ENCODE measurements at places on chromosomes 3 and 15. TPM values are rescaled to one million over a fixed set of nuclear protein-coding genes. Genes with fewer than 3 reads are reported as not detected.

DNA sequence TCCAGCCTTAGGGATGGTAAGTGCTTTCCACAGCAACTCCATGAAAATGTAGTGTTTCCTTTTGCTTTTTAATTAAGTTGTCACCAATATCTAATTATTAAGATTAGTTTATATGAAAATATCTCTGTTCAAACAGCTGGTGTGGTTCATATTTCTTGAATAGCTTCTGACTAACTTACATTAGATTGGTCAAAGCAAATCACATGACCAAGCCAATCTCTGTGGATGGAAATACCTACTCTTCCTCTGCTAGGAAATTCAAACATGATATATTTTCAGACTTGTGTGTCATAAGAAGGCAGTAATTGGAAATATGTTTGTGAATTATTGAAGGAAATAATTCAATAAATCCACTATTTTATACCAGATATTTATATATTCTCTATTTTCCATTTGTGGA lies 54.6 kb upstream of the CADM2 start:
- no peak for DNase-seq

DNA sequence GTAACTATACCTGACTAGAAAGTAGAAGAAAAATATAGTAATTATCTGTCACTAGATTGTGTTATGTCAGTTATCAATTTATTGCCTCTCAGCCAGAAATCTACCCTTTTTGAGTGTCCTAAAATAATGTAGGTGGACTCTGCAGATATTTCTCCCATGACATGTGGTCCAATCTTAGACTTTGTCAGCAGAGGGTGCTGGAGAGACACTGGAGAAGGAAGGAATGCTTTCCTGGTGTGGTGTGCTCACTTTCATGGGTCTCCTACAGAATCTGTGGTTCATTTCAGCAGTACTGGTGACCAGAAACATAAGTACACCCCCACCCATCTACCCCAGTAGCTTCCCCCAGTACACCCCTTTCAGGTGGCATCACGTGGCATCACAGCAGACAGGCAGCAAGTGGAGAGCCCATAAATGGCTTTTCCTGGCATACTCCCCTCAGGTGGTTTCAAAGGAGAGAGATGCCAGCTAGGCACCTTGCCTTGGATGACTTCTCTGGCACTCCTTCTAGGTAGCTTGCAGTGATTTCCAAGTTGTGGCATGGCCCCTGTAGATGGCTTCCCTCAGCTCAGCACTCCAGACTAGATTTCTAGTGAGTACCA lies 114.7 kb downstream of the GADL1 start:
- no peak for DNase-seq

GRCh38 chr15:79863886-79864285 lies 32.9 kb downstream of the MTHFS start:
- no peak for DNase-seq

RAB27A gene
- 5.8 TPM for total RNA-seq

DNA sequence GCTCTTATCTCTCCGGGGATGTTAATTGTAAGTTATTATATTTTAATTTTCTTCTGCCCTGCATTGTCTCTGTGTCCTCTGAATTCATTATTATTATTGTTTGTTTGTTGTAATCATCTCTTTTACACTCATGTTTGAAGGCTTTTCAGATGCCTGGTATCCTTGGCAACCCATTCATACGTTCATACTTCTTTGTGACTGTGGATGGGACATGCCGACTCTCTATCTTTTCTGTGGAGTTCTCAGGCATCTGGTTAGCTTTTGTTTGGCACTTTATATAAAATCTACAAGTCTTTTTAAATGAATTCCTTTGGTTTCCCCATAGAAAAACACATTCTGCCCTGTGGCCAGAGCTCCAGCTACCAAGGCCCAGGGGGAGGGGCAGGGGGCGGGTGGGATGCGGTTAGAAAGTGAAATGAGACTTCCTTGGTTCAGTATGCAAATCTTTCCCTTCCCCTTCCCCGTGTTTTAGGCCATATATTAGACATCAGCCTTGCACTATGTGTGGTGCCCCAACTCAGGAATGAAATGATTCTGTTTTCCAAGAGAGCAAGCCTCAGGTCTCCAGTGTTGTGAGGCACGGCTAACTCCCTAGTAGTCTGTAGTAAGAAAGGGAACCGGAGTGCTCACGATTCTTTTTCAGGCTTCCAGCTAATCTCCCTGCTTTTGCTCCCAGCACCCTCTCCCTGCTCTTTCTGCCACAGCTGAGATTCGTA lies 79.2 kb downstream of the SST start:
- no peak for DNase-seq

- DNase-seq: no peak
These were observed 343.1 kb upstream of the SEMA6D start for GRCh38 chr15:47374222-47374621.

GRCh38 chr3:17714473-17714872 lies 28.0 kb downstream of the TBC1D5 start:
- DNase-seq: no peak

GRCh38 chr15:101366853-101367252 lies 71.8 kb upstream of the SNRPA1 start:
- no peak for DNase-seq

- DNase-seq: no peak
These were observed 52.9 kb upstream of the WNT7A start for GRCh38 chr3:13932578-13933295.

- no peak for DNase-seq
These were observed 18.5 kb downstream of the MIX23 start for GRCh38 chr3:122364490-122364889.

- DNase-seq: peak; percentile 84
These were observed 267.7 kb downstream of the XXYLT1 start for GRCh38 chr3:195003006-195003892.

ZBTB47 gene
- 118 TPM for total RNA-seq

DNA sequence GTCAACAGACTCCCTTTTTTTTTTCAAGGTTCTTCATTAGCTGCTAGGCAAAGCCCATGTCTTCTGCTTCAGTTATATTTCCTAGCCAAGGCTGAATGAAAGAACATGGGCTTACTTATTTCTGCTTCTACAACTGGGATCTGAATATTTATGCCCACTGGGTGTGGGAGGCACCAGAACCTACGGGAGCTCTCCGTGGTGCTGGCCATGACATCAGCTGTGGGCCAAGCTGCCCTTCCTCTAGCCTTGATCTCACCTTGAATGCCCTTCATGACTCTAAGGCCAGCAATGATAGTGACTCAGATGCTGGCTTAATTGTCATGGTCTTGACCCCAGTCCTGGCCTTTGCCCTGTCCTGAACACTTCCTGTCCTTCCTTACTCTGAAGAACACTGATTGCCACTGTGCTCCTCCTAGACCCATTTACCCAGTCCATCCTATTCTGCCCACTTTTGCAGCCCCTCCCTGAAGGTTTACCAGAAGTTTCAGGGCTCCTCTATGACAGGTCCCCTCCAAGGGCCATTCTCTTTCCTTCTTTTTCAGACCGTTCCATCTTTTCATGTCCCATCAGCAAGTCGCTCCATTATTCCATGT lies 32.8 kb upstream of the PRR20G start:
- DNase-seq: no peak

GRCh38 chr15:36449084-36449661 lies 130.3 kb upstream of the CDIN1 start:
- DNase-seq: peak; percentile 13

DNA sequence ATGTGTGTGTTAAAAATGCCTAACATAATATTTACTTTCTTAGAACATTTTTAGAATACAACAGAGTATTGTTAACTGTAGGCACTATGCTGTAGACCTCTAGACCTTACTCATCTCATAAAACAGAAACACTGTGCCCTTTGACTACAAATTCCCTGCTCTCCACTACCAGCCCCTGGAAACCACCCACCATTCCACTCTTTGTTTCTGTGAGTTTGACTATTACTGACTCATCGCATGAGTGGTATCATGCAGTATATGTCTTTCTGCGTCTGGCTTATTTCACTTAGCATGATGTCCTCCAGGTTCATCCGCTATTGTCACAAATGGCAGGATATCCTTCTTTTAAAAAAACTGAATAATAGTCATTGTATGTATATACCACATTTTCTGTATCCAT lies 216.7 kb upstream of the CFAP20DC start:
- no peak for DNase-seq

- DNase-seq: no peak
These were observed 30.0 kb downstream of the TLE3 start for GRCh38 chr15:70067681-70068080.

- no peak for DNase-seq
These were observed 9.4 kb upstream of the KIF7 start for GRCh38 chr15:89664441-89665350.

DNA sequence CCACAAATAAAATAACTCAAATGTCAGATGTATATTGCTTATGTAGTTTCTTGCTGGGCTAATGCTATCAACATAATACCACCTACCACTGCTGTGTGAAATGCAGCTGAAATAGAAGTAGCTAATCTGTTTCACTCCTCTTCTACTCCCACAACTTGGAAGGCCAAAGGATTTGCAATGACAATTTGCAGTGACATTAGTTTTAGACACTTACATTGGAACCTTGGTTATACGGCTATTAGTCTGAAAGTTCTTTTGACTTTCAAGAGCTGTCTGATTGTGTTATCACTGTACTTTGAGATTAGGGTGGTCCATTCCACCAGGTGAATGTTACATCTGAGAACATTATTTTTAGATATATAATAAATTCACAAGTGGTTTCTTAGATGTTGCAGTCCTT lies 33.5 kb downstream of the COPS2 start:
- no peak for DNase-seq

DNA sequence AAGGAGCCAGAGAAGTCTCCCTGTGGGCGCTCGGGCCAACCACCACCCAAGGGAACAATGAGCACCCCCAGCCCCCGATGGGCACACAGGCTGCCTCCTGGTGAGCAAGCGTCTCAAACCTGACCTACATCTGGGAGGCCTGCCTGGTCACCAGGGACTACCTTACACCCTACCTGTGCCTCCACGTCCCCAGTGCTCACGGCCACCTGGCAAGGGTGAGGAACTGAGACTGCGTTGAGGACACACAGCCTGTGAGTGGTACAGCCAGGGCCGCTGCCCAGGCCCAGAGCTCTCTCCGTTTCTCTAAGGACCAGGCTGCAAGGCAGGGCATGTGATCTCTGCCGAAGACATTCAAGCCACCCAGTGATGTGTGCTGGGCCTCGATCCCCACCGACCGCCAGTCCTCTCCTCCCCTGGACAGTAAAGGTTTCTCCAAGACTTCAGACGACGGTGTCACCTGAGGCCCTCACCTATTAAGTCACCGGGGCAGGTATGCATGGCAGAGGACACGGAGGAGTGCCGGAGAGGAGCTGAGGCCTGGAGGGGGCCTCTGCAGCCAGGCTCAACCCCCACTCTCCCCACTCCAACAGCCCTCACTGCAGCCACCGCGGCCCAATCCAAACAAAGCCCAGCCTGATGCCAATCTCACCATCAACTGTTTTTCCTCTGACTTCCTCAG lies 2.8 kb downstream of the GOLGA8A start:
- no peak for DNase-seq

DNA sequence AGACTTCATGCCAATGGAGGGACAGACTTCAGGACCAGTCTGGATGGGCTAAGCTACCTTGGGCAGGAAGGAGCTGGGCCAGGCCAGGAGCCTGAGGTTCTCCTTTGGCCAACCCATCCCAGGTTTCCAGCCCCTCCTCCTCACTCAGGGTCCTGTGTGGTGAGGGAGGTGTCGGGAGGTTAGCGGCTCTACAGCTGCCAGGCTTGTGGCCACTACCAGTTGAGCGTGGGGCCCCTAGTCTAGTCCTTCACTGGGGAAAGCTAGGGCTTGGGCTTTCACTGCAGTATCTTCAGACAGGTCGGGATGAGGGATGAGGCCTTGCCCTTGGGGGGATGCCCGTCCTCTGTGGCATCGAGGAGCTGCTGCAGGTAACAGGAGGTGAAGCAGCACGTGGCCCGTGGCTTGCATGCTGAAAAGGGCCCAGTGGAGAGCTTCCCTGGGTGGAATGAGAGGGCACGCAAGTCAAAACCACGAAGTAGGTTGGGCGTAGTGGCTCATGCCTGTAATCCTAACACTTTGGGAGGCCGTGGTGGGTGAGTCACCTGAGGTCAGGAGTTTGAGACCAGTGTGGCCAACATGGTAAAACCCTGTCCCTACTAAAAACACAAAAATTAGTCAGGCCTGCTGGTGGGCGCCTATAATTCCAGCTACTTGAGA lies 8.5 kb upstream of the FANCD2 start:
- no peak for DNase-seq

ST3GAL6 gene
- 52.5 TPM for total RNA-seq

EFL1 gene
- 12.9 TPM for total RNA-seq

DNA sequence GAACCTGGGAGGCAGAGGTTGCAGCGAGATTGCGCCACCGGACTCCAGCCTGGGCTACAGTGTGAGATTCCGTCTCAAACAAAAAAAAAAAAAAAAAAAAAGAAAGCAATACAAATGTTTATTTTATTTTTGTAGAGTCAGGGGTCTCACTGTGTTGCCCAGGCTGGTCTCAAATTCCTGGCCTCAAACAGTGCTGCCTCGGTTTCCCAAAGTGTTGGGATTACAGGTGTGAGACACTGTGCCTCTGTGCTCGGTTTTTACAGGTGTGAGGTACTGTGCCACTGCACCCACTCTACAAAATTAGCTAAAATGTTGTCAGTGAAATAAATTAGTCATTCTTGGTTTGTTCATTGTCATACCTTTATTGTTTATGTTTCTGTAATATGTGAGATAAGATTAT lies 5.5 kb downstream of the PIAS1 start:
- no peak for DNase-seq

FAM81A gene
- total RNA-seq: 2.9 TPM

Data from left ventricle myocardium inferior (tissue), 1 donor.